CD4-positive, alpha-beta memory T cell (primary cell): ENCODE measurements at places on chromosomes 1 and 21. TPM values are rescaled to one million over a fixed set of nuclear protein-coding genes. Genes with fewer than 3 reads are reported as not detected.

DNA sequence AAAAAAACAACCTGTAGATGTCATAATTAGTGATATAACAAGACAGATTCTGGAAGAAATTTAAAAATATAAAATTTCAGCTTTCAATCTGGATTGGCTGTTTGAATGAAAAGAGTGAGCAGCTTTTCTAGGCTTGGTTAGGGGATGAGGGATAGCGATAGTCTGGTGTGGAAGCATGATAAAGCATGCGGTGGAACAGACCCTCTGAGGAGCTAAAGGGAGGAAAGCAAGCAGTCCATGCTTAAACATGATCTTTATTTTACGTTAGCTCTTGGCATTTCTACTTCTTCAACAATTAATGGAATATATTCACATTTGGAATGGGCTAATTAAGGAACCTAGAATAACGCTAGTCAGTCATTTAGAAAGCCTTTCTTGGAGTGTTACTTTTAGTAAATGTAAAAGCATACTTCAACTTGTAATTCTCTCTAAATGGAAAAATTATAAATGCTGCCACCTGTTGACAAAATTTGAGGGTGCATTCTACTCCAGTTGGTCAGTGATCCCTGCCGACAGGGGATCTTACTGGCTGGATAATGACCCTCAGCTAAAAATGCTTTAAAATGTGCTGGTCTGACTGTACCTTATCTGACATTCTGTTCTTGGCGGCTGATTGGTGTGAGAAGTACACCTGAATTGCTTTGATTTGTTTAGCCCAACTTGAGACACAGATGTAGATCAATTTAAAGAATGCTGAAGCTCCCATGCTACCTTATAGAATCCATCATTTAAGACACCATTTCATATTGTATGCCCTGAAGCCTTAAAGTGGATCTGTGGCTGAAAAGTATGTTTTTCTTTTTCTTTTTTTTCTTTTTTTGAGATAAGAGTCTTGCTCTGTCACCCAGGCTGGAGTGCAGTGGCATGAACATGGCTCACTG, 61.2 kb downstream of the AK4 start:
- DNase-seq = peak; percentile 11

- no peak for DNase-seq
These were observed 17.6 kb downstream of the GALNT2 start for GRCh38 chr1:230084408-230085177.

GRCh38 chr1:157819896-157820295, at the start of gene FCRL1:
FCRL1 (minus strand) TSS chr1:157820120; CDS start chr1:157820037, 83 bp downstream.
- no peak for DNase-seq

DNA sequence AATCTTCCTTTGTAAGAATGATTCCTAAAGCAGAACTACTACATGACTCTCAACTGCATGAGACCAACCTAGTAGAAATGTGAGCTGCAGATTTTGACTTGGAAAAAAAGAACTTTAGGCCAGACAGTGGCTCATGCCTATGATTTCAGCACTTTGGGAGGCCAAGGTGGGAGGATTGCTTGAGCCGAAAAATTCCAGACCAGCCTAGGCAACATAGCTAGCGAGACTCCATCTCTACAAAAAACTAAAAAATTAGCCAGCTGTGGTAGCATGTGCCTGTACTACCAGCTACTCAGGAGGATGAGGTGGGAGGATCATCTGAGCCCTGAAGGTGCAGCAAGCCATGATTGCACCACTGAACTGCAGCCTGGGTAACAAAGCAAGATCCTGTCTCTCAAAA, 24.7 kb upstream of the ITLN2 start:
- DNase-seq = no peak

DNA sequence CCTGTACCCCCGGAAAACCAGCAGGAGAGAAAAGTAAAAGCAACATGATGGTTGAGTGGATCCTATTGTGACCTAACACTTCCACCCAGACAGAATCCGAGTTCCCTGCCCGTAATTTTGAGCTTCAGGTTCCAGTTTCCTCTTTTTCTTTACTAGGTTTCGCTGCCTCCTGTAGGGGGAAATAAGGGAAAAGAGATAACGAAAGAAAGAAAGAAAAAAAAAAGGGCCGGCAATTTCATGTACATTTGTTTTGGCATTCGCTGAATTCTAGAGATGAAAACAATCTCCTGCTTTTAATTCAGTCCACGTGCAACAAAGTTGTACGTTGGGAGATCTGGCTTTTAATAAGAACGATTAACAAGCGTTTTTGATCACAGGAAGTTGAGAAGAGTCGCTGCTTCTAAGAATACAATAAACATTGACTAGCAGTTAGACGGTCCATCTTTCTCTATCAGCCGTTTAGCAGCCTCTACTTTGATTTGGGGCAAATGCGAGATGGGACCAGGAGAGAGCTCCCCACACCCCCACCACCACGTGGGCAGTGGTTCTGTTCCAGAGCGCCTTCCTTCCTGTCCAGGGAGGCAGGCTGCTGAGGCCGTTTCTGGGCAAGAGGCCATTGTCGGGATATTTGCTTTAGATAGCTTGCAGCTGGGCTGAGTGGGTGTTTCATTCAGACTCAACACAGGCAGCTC, 155.9 kb upstream of the RUNX1 start:
- no peak for DNase-seq

- DNase-seq = peak; percentile 53
These were observed 30.3 kb downstream of the UBR4 start for GRCh38 chr1:19179597-19180264.

GRCh38 chr1:157390651-157391050, 161.7 kb downstream of the FCRL5 start:
- DNase-seq = no peak

GRCh38 chr1:229027158-229027557, 243.8 kb upstream of the RAB4A start:
- no peak for DNase-seq

DNA sequence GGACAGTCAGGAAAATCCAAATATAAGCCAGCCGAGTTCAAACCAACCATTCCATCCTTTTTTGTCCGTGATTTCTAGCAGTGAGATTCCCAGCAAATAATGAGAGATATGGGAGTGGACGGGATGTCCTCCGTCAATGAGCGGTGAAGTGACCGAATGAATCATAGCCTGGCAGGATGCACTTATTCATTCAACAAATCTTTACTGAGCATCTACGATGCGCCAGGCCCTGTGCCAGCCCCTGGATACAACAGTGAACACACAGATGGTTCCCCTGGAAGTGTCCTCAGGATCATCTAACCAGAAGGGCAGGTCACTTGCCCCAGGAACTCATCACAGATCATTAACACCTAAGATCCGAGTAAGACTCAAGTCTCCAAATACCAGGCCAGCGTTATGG, 8.2 kb upstream of the PLEKHA6 start:
- no peak for DNase-seq

DNA sequence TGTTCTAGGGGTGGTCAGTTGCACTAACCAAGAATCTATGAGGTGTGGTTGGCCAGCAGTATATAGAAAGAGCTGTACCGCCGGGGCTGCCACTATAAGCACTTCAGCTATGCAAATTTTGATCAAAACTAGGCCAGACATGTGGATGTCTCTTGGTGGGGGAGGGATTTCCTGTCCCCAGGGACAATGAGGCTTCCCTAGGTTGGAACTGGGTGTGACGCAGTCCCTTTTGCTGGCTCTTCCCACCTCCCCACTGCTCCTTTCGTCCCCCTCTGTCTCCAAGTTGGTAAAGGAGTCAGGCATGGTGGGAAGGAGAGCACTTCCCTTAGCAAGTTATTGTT, 13.6 kb downstream of the SDCCAG8 start:
- DNase-seq = no peak

DNA sequence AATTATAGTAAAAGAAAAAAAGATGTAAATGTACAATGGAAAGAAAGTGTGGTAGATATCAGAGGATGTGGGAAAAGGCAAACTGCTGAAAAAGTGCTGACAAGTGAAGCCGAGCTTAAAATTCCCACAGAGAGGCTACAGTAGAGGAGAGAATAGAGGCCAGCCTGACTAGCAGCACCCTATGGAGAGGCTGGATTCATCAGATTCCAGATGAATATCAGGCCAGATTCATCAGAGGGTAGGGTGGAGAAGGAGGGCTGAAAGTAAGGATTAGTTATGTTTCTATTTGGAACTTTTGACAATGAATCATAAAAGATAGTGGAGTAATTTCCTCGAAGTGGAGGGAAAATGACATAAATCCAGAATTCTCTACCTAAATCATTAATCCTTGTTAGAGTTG, 60.4 kb upstream of the NEK7 start:
- no peak for DNase-seq

DNA sequence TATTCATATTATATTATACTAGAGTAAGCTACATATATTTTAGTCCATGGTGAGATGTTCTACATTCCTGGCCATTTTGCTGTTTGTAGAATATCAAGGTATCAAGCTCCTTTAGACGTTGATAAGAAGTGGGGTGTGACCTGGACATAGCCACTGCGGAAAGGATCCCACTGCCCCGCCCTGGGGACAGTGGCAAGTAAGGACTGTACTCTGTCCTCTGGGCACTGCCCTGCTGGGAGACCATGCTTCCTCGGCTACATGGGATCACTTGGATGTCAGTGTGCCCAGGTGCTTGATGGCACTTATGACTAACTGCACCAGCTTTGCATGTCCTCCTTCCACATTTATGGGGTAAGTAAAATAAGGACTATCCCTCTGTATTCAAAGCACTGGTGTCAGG, 46.3 kb upstream of the NTPCR start:
- DNase-seq = no peak

DNA sequence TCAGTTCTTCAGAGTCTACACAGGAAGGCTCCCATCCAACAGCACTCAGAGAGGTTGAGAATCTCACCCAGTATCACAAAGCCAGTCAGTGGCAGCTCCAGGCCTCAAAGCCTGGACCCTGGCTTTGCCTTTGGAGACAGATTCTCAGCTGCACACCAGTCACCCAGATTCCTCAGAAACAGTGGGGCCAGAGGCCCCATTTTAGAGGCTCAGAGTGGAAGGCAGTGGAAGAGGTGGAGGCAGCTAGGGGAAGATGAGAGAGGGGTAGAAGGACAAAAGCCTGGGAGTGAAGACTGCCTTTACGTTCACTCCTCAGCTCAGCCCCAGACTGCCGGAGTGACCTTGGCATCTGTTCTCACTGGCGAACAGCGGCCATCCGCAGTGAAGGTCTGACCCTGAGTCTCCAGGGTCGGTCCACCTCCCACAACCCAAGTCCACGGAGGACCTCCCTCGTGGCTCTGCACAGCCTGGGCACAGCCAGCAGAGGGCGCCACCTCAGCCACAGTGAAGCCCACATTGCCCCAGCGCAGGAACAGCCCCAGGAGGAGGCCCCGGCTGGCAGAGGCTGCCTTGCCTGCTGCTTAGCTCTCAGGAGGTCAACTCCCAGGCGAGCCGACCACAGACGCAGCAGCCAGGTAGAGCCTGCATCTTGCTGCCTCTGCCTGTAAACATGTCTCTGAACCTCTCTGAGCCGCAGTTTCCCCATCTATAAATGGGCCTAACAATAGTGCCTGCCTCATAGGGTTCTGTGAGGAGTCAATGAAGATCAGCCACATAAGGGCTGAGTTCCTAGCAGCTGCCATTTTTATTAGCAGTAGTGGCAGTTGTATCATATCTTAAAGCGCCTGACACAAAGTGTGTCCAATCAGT, 5.9 kb upstream of the FNDC5 start:
- peak; percentile 54 for DNase-seq

GRCh38 chr1:26921126-26921539, 410 bp upstream of the NUDC start:
- no peak for DNase-seq

- DNase-seq = no peak
These were observed 101.9 kb downstream of the PRRX1 start for GRCh38 chr1:170765712-170766330.

DNA sequence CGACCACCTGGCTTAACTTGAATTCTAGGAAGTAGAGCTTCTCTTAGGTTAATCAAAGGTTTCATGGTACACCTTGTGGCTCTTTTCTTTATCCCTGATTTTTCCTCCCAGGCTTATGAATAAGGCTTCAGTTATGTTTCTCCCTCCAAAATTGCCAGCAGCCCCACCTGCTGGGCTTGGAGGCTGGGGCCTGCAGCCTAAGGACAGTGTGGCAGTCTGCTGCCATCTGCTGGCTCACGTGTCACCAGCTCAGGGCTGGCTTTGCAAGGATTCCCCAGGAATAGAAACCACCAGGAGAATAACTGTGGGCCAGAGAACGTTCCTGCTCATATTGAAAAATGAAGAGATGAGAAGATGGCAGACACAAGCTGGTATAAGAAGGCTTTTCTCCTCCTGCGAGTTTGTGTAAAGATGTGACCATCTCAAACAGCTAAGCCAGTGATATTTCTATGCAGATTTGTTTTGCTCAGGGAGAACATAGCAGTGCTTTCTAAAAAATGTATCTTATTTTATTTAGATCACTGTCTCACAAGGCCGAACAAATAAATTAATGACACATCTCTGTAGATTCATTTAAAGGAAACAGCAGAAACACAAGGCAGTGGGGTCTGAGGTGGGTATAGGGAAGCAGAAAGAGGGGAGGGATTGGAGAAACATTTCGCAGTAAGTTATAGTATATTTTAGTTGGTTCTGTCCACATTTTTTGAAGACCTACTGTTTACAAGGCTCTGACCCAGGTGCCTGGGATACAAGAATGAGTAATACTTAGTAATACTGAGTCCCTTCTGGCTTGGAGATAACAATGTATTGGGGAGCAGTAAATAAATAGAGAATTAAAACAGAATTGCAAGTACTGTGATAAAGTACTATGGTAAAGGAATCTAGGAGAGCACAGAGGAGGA, 291.1 kb upstream of the SGIP1 start:
- DNase-seq = peak; percentile 67

GRCh38 chr1:111199881-111200801, at the start of gene DENND2D:
DENND2D (minus strand) TSS chr1:111200646; CDS start chr1:111200459, 187 bp downstream.
- peak; percentile 51 for DNase-seq

DNA sequence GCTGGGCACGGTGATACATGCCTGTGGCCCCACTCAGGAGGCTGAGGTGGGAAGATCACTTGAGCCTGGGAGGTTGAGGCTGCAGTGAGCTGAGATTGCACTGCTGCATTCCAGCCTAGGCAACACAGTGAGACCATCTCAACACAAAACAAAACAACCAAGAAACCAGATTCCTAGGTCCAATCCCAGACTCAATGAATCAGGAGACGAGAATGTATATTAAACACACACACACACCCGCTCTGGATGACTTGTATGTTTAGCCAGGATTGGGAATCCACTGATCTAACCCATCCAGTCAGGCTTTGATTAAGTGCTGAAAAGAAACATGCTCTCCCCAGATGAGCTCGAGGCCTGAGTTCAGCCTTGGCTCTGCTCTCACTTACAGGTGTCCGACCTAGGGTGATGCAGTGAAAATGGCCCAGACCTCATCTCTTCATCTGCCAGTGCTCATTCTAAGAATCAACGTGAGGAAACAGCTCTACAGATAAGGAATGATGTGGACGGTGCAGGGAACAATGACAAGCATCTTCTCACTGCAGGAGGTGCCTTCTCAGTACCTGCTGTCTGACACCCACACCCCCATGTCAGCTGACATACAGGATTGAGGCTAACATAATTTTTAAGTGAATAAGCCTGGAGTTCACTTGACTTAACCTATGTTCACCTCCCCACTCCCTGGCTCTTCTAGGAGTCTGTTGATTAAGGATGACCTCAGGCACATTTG, 15.3 kb upstream of the SRSF4 start:
- no peak for DNase-seq

- DNase-seq = no peak
These were observed 77.1 kb downstream of the PBX1 start for GRCh38 chr1:164635803-164636731.

The ADGRB2 gene
- total RNA-seq = 1.5 TPM

The MANEAL gene
- 1.9 TPM for total RNA-seq

The ASCL5 gene
- total RNA-seq = 0.30 TPM

The CA6 gene
- not detected for total RNA-seq

The LIN28A gene
- total RNA-seq = not detected

The ADIPOR1 gene
- total RNA-seq = 58.3 TPM

The CRABP2 gene
- 0.61 TPM for total RNA-seq
